ENCODE measurements at places on chromosomes 7 and 10. TPM values are rescaled to one million over a fixed set of nuclear protein-coding genes. Genes with fewer than 3 reads are reported as not detected.

DNA sequence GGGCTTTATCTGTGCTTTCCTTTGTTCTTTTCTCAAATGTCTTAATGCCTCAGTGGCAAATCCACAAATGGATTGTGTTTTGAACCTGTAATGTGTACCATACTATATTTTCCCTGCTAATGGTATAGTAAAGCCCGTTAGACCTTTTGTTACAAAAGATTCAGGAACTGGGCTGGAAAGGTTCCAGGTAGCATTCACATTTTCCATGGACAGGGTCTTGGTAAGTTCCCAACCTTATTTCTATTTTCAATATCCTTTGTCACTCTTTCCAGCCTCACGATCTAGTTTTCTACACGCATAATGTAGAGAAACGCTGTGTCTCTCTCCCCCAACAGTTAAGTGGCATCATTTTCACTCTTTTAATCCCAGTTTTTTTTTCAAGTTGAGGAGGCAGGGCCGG, 153.0 kb downstream of the PLCE1 start:
- no peak for DNase-seq

PNLIPRP3 gene
- not detected for total RNA-seq

EPHA1 gene
- total RNA-seq, result not detected

MMP21 gene
- total RNA-seq, result not detected

PPP1R3A gene
- total RNA-seq, result not detected
